Tibial nerve (tissue), 4 donors: ENCODE measurements at places on chromosomes 2 and 18.

GRCh38 chr2:76314271-76315020 lies 603.7 kb upstream of the GCFC2 start:
- no peak for DNase-seq

DNA sequence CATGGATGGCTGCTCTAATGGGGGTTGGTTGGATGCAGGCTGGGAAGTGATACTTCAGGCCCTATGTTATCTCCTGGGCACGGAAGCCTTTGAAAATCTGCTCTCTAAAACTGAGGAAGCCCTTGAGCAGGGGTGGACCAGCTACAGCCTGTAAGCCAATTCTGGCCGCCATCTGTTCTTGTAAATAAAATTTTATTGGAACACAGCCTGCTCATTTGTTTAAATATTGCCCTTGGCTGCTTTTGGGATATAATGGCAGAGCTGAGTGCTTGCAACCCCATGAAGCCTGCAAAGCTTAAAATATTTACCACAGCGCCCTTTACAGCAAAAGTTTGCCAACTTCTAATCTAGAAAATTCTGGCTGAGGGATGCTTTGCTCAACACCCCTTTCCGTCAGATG lies 11.9 kb upstream of the IGFBP2 start:
- DNase-seq, result no peak

- no peak for DNase-seq
Measured at GRCh38 chr2:108169982-108170625, 69.7 kb upstream of the SULT1C3 start.

- DNase-seq, result no peak
Measured at GRCh38 chr2:217249121-217250012, 389.5 kb upstream of the TNP1 start.
